NCI-H1436 treated with DMSO at 0.1 percent for 48 hours (cell line): ENCODE measurements at places on chromosomes 7 and 10.

- no peak for DNase-seq
Measured at GRCh38 chr7:79245623-79246249, 207.7 kb downstream of the MAGI2 start.

- no peak for DNase-seq
Measured at GRCh38 chr7:98300595-98301372, 19.3 kb downstream of the BRI3 start.

DNA sequence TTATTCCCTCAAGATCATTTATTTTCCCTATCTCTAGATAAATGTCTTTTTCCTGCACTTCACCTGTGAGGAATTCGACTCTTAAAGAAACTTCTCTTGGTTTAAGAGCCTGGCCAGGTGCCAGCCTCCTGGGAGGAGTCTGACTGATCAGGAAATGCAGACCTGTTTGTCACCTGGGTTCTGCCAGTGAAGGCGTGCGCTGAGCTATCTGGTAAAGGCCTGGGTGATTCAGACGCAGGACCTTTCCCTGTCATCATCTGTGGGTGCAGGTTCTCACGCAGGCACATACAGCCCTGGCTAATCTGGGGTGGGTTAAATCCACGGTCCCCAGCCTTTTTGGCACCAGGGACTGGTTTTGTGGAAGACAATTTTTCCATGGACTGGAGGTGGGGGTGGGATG lies 65.3 kb upstream of the AQP1 start:
- DNase-seq = no peak

DNA sequence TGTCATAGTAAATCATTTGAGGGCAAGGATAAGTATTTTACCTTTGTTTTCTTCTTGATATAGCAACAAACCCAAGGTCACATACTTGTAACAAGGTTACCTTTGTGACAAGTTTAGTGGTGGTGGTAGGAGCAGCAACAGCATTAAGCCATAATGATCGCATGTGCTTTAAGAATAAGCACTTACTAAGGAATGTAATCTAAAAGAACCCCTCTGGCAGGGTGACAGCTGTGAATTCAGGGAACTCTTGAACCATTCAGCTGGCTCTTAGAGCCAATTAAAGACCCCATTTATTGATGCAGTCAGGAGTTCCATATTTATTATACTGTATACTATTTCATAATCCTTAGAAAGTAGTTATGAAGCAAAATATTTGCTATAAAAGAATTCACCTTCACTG lies 370.8 kb downstream of the EXOC4 start:
- no peak for DNase-seq

DNA sequence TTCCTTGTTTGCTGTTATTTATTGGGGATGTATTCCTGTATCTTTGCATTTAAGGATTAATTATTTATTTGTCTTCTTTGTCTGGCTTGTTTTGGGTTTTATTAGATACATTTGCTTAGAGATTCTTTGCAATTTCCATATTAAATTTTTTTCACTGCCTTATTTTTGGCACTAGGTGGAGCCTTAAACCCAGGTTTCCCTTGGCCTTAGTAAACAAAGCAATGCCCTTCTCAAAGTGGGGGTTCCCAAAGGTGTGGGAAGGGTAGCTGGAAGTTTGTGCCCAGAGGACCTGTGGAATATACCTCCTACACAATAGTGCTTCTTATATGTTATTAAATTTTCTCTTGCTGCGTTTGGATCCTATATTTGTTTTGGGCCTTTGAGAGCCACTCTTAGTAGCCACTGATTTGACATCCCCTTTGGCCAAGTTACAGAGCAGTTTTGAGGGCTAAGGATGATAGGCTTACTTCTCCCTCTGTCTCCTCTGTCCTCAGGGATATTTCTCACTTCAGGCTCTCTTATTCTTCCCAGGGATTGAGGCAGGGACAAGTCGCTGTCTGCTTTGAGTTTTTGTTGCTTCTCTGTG lies 162.3 kb downstream of the ITGB1 start:
- DNase-seq = no peak

DNA sequence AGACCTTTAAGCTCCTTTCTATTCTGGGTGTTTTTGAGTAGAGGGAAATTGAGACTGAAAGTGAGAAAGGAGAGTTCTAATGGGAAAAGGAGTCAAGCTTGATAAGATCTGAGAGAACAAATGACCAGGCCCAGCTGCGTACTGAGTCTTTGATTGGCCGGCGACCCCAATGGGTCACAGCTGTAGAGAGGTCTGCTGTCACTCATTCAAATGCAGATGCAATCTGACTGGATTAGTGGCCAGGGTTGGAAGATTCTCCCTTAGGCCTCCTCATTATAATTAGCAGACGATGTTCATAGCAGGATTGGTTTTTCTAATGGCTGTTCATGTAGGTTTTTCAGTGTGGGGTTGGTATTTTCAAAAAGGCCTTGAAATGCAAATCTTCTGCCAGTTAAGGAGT lies 127.2 kb upstream of the SLC25A13 start:
- DNase-seq = no peak

DNA sequence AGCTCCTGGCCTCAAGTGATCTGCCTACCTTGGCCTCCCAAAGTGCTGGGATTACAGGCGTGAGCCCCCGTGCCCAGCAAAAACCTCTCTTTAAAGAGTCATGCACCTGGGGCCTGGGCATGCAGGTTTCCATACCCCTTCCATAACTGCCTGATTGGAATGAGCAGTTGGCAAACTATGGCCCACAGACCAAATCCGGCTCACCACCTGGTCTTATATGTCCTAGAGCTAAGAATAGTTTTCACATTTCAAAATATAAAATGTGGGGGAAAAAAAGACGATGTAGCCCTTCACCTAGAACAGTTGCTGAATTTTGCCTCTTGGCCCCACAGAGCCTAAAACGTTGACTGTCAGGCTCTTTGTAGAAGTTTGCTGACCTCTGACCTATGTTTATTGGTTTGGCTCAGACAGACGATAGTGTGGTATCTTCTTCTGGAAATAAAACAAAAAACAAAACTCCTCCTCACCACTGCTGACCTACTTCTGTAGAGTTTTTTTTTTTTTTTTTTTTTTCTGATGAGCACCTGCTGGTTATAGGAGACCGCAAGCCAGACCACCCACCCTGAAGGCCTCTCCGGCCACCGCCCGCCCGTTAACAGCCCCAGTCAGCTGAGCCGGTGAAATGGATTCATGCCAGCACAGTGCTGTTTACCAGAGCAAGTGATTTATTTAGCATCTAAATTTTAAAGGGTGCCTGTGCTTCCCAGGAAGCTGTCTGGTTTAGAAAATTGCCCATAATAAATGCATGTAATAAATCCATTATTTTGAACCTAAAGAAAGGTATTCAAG lies 33.5 kb upstream of the SFRP5 start:
- no peak for DNase-seq
